ENCODE measurements at places on chromosomes 12 and 14.

DNA sequence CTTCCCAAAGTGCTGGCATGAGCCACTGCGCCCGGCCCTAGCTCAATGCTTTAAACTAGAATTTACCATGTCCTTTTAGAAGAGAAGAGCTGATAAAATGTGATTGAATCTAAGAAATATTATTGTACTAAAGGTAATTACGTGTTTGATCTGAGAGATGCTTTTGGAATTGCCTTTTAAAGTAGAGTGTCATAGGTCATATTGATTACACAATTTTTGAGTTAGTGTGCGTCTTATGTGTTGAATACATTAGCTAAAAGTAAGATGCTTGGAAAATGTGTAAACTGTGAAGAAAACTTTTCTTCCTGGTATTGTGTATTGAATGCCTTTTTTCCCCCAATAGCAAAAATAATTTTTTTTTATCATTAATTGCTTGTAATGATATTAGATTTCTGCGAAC is 41.7 kb downstream of the MIA2 start:
- no peak for DNase-seq

DNA sequence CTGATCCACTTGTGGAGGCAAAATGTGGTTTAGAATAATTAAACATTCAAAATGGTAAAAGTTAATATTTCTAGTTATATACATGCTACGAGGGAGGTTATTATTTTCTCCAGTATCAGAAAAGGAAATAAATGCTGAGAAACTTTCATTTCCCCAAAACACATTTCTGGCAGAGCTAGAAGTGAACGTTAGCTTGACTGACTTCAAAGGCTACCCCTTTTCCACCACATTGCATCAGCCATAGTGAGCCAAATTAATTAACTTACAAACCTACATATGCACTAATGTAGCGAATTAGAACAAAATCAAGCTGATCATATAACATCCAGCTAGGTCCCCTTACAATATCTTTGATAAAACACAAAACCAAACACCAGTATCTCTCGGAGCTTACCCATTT is 49.3 kb upstream of the RERGL start:
- no peak for DNase-seq

DNA sequence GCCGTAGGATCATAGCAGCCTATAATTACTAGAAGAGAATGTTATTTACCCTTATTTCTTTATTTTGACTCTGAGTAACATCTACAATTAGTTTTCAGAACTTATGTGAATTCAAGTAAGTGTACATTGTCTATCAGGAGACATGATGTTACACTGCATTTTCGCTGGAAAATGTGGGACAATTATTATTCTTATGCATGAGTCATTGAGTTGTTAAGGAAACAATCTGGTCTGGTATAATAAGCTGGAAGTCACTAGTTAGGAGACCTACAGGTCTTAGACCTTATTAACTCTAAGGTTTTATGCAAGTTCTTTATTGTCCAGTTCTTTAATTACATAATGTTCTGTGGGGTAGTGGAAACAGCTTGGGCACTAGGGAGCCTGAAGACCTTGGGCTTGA is 5.8 kb downstream of the KTN1 start:
- DNase-seq, result no peak

DNA sequence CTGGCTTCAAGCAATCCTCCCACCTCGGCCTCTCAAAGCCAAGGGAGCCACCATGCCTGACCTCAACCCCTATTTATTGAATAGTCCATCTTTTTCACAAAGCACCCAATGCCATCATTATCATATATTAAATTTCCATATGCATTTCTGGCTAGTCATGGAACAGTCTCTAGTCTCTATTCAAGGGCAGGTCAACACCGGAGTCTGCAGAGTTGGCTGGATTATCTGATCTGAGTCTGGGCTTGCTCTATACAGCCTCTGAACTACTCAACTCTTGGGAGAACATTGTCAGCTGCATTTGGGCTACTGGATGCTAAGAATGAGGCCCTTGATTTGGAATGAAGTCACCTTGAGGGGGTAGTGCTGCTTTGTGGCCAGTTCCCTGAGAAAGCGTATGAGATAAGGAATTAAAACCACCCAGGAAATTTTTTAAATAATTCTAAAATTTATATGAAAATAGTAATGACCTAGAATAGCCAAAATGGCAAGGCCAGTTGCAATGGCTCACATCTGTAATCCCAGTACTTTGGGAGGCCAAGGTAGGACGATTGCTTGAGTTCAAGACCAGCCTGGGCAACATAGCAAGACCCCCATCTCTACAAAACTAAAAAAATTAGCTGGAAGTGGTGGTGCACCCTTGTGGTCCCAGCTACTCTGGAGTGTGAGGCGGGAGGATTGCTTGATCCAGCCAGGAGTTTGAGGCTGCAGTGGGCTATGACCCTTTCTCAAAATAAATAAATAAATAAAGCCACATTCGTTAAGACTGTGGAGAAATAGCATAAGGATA is 6.9 kb upstream of the NAA25 start:
- no peak for DNase-seq

DNA sequence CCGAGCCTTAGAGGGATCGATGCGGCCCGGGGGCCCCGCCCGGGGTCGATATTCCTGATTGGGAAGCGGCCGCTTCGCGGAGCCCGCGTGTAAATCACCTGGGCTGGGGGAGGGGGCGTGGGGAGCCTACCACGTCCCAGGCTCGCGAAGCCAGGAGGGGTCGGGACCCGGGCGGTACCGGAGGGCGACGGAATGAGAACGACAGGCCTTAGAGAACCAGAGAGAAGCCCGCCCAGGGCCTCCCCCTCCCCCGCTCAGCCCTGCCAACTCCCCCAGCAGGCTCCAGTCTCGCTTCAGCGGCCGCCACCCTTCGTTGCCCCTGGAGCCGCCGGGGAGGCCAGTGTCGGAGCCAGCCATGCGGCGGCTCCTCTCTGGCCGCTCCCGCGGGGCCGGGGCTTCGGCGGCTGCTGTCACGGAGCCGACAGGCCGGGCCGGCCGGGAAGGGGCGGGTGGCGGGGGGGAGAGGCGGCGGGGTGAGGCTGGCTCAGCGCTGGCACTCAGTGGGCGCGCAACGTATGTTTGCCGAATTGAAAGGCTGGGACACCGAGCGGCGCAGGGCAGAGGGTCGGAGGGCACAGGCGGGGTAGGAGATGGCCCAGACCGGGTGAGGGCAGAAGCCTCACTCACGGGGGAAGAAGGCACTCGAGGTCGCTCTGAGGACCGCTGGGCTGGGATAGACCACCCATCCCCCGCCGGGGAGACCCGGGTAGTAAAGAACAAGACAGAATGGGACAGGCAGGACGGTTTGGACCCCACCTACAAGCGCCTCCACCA is 1.4 kb upstream of the DNAJC22 start:
- no peak for DNase-seq

GRCh38 chr12:124780336-124780735 is 83.3 kb downstream of the SCARB1 start:
- no peak for DNase-seq

GRCh38 chr12:132437252-132437932 is 52.6 kb upstream of the FBRSL1 start:
- DNase-seq, result no peak

- no peak for DNase-seq
Measured at GRCh38 chr12:101951002-101951670, 73.8 kb downstream of the DRAM1 start.

- DNase-seq, result no peak
Measured at GRCh38 chr12:14885718-14886221, at the start of gene MGP. Gene MGP, minus strand, starts transcription at chr12:14885854. Its CDS starts 63 bp downstream, at chr12:14885791.

DNA sequence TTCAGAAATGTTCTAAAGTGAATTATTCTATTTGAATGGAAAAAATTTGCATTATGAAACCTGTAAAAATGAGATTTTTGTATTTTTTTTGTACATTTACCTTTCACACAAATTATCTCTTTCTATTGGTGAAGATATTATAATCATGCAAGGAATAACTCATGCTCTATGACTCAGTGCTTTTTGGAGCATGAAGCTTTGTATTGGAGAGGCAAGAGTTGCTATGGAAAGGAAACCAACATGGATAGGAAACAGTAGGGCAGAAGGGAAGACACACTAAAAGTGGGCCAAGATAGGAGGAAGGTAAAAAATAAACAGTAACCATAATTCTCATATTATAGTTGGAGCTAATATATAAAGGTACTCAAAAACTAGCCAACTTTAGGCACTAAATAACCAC is 79.0 kb downstream of the PLCZ1 start:
- no peak for DNase-seq

GRCh38 chr12:103801709-103802585 is 39.1 kb downstream of the NT5DC3 start:
- no peak for DNase-seq

GRCh38 chr12:53073881-53074280 is 5.3 kb downstream of the SPRYD3 start:
- DNase-seq, result no peak

DNA sequence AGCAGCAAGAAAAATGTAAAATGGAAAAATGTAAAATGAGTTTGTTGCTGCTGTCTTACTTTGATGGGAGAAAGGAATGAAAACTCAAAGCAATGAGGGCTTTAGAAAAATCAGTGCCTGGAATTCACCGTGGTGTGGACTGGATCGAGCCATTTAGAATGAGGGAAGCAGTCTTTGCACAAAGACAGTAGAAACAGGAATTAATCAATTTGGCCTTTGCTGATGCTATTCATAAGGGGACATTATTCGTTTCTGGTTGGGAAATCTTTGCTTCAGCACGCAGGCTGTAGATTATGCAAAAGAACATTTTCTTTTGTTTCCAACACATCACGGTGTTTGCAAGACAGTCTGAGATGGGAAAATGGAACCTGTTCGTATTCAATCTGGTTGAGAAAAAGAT is 6.9 kb upstream of the TUNAR start:
- DNase-seq, result no peak

- DNase-seq, result peak; percentile 54
Measured at GRCh38 chr14:91405241-91405721, 12.3 kb downstream of the CCDC88C start.

DNA sequence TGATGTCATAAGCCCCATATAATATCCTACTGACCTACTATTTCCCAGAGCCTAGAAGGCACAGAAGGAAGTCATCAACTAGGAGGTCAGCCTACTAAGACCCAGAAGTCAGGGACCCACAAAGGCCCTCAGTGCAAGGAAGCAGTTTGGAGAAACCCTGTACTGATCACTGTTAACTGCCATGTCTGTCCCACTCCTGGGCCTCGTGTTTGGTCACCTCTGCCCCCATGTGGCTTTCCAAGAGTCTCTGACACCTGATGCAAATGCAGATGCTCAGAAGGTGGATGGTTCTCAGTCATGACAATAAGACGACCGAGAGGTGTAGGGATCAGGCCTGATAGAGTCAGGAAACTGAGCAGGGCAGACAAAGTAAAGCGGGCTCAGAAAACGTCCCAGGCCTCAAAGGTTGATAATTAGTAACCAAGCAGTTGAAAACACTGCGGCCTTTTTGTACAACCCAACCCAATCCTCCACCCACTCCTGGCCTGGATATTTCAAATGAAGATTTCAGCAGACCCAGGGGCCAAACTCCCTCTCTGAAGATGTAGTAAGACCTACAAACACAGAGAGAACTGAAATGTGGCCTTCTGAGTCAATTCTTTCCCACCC is 23.4 kb downstream of the PRKAB1 start:
- DNase-seq, result no peak

- no peak for DNase-seq
Measured at GRCh38 chr12:103596981-103597380, 9.9 kb downstream of the STAB2 start.

- no peak for DNase-seq
Measured at GRCh38 chr12:54060174-54060974, 6.7 kb downstream of the HOXC4 start.

- no peak for DNase-seq
Measured at GRCh38 chr12:59972905-59973304, 377.1 kb downstream of the SLC16A7 start.

GRCh38 chr12:93015871-93016751 is 87.0 kb upstream of the EEA1 start:
- no peak for DNase-seq

DNA sequence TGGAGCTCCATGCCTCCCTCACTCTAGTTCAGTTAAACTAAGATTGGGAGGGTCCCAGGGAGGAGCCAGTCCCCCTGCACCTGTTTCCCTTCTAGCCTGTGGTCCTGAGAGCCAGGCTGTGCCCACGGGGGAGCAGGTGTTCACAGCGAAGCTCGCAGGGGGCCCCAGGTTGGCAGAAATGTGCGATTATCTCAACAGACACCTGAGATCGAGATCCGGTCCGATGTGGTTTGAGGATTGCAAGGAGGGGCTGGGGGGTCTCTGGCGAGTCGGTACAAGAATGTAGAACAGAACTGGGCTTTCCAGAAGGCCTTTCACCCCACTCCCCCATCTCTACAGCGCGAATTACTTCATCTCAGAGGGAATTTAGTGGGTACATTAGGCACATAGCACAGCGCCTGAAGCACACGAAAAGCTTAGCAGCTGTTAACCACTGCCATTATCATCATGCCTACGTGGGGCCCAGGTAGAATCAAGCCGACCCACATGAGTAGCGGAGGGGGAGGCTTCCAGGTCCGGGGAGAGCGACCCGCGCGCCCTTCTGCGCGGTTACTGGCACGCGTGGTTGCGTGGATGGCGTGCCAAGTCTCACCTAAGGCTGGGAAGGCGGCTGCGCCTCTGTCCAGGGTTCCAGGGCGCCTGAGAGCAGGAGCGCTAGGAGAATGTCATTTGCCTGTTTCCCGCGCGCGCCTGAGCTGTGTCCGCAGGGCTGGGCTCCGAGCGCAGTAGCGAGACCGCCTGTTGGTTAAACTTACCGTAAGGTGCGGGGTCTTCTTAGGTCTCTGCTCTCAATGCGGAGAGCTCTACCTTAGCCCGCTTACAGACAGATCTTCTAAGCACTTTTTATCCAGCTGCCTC is 1539.5 kb upstream of the TMEM132C start:
- no peak for DNase-seq

- DNase-seq, result no peak
Measured at GRCh38 chr14:78997811-78998210, 827.6 kb downstream of the NRXN3 start.

DNA sequence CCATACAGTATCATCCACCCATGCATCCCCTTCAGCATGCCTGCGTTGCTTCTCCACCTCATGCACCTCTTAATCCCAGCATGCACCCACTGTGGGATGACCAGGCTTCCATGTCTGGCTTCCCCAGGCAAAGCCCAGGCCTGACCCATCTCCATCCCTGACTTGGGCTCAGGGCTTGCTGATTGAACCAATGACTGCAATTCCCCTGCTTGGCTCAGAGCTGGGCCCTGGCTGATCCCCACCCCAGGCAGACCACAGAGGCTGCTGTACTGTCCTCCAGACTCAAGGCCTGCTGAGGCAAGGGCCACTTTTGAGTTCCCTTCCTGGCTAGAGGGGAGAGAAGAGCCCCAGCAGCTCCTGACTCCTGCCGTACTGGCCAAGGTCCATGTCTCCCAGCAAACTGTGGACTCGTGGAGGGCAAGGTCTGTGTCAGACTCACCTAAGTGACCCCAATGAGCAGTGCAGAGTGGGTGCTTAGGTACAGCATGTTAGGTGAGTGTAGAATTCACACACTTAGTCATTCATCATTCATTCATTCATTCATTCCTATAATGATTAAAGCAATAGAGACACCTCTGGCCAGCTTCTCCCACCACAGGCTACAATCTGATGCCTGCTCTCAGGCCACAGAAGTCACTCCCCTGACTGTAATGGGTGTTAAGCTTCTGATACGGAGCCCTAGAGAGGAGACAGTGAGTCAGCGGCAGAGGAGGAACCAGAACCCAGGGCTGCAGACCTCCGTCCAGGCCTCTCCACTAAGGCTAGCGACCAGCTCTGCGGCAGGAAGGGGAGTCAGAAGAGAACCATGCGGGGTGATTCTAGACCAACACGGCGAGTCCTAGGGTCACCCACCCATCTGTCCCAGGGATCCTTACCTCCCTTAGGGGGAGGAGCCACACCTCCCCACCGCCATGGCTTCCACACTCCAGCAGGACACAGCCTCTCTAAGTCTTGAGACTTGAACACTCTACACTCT is 2.9 kb downstream of the BEGAIN start:
- no peak for DNase-seq

- DNase-seq, result no peak
Measured at GRCh38 chr12:103456006-103456405, 39.8 kb downstream of the C12orf42 start.

Data from stimulated activated CD8-positive, alpha-beta memory T cell treated with anti-CD3 and anti-CD28 coated beads, Interleukin-7, amount 100 ng/mL, for 1 hour (primary cell).